NCI-H524 treated with DMSO at 0.1 percent for 48 hours (cell line): ENCODE measurements at places on chromosomes 11 and 22.

DNA sequence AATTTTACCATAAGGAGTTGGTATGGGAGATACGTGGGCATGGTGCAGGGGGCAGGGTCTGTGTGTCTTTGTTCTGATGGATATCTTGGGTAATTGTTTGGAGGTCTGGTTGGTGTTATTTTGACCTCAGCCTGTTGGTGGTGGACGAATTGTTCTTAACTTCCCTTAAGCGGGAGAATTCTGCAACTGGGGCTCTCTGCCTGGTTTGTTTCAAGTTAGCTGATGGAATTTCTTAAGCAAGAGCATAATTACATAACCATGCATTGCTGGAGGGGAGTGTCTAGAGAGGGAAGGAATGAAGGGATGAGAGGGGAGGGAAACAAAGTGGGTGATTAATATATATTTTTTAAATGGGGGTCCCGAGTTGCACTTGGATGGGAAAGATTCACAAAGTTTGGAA lies 908.5 kb upstream of the RAG2 start:
- no peak for DNase-seq

- no peak for DNase-seq
Observed at GRCh38 chr11:62546244-62546928, at the start of gene AHNAK. TSS of gene AHNAK (minus strand) at chr11:62546806. CDS start at chr11:62536098, 10,708 bp downstream.

GRCh38 chr11:12209096-12209495 lies 98.7 kb downstream of the MICAL2 start:
- DNase-seq: no peak

- no peak for DNase-seq
Observed at GRCh38 chr22:50729391-50730012, 8.5 kb upstream of the ACR start.
